ENCODE measurements at places on chromosomes 5 and 9.
A peak's percentile ranks its signal among the peaks of the same experiment; 100 is the strongest.

DNA sequence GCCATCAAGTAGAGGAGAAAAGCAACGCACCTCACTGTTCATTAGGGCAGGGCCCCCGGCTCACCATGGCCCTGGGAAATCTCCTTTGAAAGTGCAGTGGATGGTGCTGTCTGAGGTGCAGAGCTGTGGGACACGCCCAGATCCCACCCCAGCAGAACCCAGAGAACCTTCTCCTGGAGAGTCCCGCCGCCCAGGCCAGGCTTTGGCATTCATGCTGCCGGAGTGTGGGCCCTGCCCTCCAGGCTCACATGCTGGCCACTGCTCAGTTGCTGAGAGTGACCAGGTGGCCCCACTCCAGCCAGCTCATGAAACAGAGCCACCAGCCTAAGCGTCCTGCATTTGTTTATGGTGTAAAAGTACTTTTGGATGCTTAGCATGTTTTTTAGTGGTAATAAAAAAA, 23.8 kb upstream of the LRRC14B start:
- no peak for DNase-seq

DNA sequence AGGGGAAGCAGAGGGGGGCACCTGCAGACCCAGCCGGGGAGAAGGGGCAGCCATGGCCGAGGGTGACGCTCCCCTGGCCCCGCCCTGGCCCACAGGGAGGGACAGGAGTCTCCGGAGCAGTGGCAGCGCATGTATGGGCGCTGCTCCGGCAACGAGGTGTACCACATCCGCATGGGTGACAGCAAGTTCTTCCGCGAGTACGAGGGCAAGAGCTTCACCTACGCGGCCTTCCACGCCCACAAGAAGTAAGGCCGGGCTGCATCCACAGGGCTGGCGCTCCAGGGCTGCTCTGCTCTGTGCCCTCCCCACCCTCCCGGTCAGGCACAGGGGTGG, 68.2 kb downstream of the KCNT1 start:
- DNase-seq, result no peak

DNA sequence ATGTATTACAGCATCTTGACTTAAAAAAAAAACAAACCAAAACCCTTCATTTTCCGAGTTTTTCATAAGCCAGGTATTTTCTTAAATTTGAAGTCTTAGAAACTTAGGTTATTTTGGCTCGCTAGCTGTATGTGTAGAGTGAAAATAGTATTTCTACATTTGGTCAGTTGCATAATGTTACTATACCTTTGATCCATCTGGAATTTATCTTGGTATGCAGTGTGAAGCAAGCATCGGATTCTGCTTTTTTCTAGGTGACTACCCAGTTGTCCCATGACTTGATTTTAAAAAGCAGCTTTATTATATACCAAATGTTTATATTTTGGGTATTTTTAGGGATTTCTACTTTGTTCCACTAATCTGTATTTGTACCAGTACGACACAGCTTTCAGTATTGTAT, 27.7 kb downstream of the UBAP1 start:
- DNase-seq, result no peak

GRCh38 chr5:65822710-65823109, 100.7 kb downstream of the NLN start:
- no peak for DNase-seq

DNA sequence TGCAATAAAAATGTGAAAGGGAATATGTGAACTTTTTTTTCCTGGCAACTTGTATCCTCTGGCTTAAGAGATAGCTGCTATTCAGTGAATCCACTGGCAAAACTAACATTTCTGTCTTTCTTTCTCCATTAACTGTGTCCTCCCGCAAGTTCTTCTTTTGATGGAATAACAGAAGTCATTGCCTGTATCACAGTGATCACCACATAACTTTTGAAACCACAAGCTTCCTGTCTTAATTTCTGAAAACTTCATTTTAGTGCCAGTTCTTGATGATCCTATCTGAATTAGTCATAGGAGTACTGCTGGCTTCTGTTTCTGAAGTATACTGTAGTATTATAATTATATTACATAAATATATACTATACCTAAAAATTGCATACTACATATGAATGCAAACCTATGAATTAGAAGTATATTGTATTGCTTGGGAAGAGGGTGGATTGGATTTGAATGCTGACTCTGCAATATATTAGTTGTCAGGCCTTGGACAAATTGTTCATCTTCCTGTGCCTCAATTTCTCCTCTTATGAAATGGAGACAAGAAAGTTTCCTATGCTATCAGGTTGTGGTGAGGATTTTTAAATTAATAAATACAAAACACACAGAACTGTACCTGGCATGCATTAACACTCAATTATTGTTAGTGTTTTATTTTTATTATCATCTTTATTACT, 441.6 kb downstream of the CETN3 start:
- DNase-seq, result no peak

DNA sequence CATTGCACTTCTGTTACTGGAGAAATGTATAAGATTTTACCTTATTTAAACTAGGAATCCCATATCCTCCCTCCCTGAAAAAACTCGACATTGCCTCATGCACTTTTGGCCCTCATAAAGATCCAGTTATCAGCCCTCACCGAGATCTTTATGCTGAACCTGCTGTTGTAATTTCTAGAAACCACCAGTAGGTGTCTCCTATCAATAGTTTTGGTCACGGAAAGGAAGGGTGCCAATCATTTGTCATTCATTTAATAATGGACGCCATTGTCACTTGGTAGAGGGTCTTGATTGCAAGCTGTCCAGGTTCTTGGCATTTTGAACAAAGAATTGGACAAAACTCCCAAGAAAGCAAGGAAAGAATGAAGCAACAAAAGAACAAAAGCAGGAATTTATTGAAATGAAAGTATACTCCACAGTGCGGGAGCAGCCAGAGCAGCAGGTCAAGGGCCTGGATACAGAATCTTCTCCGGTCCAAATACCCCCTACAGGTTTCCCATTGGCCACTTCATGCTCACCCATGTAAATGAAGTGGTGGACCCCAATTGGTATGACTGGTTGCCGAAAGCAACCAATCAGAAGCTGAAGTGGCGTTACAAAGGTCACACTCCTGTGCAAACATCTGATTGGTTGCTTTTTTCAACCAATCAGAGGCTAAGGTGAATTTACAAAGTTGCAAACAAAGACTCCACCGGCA, 524.3 kb downstream of the PSAT1 start:
- no peak for DNase-seq

DNA sequence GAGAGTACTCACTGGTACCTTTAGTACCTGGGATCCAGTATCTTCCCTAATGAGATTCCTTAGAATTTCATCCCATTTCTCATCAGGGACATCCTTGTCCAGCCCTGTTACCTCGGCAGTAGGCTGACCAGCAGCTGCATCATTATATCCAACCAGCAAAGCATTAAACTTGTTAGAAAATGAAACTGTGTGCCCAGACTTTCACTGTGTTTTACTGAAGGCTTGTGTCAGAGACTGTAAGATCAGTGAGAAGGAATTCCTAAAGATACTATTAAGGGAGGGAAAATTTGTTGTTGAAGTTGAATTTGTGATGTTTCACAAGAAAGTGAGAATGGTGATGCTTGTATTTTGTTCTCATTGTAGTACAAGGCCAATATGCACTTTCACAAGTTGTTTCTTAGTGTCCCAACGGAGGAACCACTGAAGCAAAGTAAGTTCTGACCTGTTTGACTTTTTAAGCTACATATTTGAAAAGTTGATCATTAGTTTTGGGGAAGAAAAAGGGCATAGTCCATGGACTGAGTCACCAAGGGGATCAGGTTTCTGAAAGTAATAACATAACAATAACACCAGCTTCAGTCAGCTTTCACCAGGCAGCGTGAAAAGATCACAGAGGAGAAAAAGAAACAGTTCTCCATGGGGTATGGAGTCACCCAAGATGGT, 48.8 kb downstream of the GRAMD2B start:
- peak; percentile 55 for DNase-seq

DNA sequence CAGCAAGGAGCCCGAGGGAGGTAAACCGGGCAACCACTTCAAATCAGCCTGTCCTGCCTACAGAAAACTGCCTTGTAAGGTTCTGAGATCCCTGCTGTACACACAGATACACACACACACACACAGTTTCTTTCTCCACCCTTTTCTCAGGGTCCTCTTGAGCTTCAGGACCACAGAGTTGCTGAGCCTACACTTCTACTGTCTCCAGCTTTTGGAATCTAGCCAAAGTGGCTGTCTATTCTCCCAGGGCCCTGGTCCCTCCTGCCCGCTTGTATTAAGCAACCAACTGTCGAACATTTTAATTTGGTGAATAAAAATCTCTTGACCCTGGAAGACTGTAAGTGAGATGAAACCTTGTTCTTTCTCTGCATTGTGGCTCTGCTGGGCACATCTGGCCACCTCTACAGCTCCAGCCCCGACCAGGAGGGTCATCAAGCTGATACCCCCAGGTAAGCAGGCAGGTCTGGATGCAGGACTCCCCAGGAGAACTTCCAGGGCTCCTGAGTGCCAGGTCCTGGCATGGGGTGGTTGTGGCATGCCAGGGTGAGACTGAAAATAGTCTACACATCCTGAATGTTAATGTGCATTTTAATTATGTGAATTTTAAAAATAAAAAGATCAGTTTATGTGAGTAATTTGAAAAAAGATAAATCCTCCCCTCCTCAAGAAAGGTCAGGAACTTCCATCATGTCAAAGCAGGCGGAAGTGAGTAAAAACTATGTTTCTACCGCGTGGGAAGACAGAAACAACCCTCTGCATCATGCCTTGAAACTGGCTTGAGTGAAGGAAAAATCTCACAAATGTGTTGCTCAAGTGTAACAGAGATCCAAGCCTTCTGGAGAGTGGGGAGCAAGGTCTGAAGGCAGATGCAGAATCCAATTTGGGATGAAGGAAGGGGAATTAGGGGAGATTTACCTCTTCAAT, 15.0 kb upstream of the S1PR3 start:
- DNase-seq, result no peak

- no peak for DNase-seq
These were observed 162.9 kb upstream of the WWC1 start for GRCh38 chr5:168128557-168128956.
